ENCODE measurements at places on chromosomes 5 and 9.

- DNase-seq: no peak
These were observed 138.9 kb upstream of the RUSC2 start for GRCh38 chr9:35350827-35351549.

GRCh38 chr5:132215329-132215728 is 12.3 kb downstream of the P4HA2 start:
- no peak for DNase-seq

DNA sequence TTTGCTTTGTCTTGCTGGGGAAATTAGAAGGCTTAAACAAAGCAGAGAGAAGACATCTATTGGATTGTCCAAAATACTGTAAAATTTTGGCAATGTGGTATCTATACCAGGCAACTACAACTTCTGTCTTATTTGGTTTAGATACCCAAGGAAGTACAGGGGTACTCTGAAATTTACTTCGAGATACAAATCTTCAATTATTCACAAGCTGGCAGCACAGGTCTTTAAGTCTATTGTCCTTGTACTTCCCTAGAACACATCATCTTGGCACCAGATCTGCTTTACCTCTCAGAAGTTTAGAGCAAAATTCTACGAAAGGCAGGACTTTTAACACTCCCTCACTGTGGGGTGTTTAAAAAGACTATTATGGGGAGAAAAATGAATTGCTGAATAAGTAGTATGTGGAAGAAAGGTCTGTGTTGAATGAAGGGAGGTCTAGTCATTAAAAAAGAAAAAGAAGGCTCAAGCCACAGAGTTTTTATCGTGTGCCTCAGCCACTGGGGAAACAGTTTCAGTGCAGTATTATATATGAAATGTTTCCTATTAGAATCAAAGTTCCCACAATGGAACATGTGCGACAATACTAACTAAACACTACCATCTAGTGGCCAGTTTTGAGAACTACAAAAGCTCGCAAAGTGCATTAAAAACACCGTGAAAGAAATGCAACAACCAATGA is 93.7 kb downstream of the PDE4D start:
- DNase-seq: no peak

DNA sequence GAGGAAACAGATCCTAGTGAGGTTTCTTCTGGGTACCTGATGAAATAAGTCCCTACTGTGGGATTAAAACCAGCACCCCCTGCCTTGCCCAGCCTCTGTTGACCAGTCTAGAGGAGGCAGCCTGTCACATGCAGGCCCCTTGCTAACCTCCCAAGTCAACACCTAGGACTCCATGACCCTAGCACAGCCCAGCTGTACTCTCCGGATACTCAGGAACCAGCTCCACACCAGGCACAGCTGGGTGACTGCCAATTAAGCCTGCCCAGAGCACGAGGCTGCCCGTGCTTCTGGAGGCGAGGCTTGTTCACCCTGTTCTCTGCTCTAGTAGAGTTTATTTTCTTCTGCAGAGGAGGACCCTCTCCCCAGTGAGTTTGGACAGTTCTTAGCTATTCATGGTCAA is 92.5 kb downstream of the SNX24 start:
- DNase-seq: no peak
